ENCODE measurements at places on chromosomes 11 and 22.

DNA sequence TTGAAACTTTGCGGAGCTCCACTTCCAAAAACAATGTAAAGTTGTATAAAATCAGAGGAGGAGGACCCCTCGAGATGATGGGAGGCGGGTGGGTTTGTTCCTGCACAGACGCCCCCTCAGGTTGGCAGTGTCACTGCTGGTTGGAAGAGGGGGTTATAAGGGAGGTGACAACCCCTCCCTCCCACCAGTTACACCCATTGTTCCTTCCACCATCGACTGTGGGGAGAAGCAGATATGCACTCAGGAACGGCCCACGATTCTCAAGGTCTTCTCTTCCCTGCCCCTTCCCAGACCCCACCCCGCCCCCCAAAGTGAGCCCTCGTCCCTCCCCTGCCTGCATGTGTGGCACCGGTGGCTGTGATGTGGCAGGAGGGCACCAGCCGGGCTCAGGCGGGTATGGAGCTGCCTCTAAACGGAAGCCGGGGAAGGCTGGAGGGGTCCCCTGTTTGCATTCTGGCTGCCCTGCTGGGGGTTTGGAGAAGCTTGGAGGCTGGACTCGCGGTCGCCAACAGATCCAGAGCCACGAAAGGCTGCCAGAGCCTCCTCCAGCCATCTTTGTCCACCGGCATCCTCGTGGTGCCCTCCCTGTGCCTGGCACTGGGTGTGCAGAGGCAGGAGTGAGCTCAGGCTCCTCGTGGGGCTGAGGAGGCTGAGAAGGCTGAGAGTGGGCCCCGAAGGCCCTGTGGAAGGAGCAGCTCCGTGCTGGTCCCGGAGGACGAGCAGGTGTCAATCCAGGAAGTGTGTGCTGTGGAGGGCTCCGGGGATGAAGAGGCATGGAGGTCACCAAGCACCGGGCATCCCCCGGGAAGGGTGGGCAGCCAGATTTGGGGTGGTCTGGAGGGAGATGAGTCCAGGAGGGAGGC is 778 bp downstream of the KDELR3 start:
- no peak for DNase-seq

DNA sequence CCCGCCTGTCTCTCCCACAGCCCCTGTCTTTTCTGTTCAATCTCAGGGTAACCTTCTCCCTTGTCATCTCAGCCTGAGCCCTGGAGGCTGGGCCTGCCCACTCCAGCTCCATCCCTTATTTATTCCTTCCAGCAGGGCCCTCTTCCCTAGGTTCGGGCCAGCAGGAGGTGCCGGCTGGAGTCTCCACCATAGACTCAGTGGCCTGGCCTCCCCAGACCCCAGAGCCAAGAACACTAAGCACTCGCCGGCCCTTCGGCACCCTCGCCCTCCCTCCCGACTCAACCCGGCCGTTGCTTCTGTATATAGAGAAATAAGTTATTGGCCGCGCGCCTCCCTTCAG is 1.4 kb upstream of the RAB1B start:
- DNase-seq = no peak

DNA sequence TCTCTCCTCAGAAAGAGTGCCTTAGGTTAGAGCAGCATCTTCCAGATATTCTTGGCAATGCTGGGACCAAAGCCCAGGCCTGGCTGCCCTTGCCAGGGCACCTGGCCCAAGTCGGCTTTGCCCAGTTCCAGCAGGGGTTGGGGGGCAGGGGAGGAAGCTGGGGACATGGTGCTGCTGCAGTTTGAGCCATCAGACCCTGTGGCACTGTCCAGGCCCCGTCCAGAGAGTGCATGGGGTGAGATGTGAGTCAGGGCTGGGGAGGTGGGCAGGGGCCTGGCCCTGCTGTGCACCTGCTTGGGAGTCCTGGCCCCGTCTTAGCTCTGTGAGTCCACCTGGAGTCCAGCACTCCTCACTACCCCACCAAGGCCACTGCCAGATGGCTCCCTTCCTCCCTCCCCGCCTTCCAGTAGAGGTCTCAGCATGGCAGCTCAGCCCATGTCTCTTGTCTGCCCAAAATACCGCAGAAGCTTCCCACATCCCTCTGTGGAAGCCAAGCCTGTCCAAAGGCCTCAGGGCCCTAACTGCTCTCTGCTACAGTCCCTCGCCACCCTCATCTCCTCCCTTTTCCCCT is 16.6 kb downstream of the DERL3 start:
- no peak for DNase-seq

- DNase-seq = no peak
These were observed 577.4 kb upstream of the LUZP2 start for GRCh38 chr11:23919455-23919854.

GRCh38 chr11:118635237-118635591 is 27.8 kb downstream of the PHLDB1 start:
- no peak for DNase-seq

GRCh38 chr11:70145071-70145470 is 58.0 kb upstream of the FADD start:
- DNase-seq = no peak

DNA sequence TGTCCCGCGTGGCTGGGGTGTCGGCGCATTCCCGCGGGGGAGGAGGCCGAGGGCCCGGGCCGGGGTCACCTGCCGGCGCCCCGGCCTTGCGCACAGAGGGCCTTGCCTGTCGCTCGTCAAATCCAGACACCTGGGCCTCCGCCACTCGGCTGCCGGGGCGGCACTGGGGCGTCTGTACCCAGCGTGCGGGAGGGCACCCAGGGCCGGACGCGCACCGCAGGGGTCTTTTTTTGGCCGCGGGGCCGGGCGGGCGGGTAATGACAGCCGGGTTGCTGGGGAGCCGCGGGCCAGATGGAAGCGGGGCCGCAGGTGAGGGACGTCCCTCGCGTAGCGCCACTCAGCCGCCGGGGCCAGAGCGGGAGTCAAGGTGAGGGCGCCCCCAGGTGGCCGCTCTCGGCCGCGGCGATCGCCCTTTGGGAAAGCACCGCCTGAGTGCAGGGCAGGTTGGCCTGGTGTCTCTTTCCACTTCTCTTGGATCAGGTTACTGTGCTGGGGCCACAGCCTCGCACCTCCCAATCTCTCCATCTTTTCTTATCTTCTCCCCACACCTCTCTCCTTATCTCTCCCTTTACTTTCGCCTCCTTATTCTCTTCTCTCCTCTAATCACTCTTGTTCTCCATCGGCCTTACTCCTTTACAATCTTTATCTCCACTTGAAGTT is 3.5 kb downstream of the PHLDB1 start:
- peak; percentile 84 for DNase-seq

GRCh38 chr11:47264521-47264920 is 5.4 kb upstream of the MADD start:
- DNase-seq = no peak

DNA sequence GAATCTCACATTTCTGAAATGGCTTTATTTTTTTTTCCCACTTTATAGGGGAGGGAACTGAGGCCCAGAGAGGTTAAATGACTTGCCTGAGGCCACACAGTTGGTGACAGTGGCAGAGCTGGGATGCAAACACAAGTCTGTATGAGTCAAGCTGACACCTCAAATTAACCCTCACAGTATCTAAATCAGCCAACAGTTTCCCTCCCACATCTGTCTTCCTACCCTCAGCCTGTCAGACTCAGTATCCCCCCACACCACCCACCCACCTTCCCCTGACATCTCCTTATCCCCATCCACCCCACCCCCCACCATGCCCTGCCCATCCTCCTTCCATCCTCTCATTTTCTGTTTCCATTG is 95.2 kb downstream of the TP53I11 start:
- no peak for DNase-seq

GRCh38 chr11:100673063-100673462 is 14.0 kb upstream of the ARHGAP42 start:
- no peak for DNase-seq

- no peak for DNase-seq
These were observed 2.4 kb downstream of the TRIM44 start for GRCh38 chr11:35664977-35665441.

DNA sequence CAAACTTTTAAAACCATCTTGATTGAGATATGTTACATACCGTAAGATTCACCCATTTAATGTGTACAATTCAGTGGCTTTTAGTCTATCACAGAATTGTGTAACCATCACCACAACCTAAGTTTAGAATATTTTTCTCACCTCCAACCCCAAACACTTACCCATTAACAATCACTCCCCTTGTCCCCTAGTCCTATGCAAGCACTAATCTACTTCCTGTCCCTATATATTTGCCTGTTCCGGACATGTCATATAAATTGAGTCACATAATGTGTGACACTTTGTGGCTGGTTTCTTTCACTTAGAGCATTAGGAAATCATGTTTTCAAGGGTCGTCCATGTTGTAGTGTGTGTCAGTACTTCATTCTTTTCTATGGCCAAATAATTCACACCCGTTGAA is 38.8 kb downstream of the RASSF10 start:
- DNase-seq = no peak

- no peak for DNase-seq
These were observed 1307.5 kb downstream of the BRD1 start for GRCh38 chr22:48520207-48520606.

GRCh38 chr11:84993386-84993785 is 633.8 kb downstream of the DLG2 start:
- no peak for DNase-seq

DNA sequence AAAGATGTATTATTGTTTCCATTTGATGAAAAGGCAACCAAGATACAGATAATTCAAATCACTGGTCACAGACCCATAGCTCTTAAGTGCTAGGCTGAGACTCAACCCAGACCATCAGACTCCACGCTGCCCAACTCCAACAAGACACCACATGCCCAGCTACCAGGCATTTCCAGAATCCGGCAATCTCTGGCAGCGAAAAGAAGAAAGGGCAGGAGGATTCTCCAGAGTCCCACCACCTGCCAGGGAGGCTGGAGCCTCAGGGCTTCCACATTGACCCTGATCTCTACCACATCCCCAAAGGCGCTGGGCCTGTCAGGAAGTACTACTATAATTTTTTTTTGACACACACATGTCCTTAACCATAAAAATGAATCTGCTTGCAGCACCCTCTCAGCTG is 61.4 kb upstream of the ARFGAP3 start:
- DNase-seq = no peak

- peak; percentile 7 for DNase-seq
These were observed 886.4 kb downstream of the BRD1 start for GRCh38 chr22:48941033-48941902.

- DNase-seq = no peak
These were observed 6.7 kb upstream of the ANAPC15 start for GRCh38 chr11:72119198-72119597.

GRCh38 chr11:119056421-119056999 is 495 bp downstream of the HYOU1 start:
- peak; percentile 41 for DNase-seq

DNA sequence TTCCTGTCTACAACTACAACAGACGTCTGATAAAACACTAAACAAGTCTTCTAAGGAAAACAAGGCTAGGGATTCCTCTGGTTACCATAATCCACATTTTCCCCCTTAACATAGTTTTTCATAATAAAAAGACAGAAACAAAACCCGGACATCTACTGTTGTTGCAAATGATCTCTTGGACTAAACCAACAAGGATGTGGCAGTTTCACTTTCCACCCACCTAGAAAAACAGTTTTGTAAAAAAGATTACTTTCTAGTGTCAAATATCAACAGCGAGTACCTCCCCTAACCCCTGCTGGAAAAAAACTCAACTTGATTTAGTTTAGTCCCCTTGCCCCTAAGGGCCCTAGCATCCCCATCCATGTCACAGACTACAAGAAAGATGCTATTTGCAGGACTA is 5.4 kb downstream of the GNG3 start:
- DNase-seq = no peak

DNA sequence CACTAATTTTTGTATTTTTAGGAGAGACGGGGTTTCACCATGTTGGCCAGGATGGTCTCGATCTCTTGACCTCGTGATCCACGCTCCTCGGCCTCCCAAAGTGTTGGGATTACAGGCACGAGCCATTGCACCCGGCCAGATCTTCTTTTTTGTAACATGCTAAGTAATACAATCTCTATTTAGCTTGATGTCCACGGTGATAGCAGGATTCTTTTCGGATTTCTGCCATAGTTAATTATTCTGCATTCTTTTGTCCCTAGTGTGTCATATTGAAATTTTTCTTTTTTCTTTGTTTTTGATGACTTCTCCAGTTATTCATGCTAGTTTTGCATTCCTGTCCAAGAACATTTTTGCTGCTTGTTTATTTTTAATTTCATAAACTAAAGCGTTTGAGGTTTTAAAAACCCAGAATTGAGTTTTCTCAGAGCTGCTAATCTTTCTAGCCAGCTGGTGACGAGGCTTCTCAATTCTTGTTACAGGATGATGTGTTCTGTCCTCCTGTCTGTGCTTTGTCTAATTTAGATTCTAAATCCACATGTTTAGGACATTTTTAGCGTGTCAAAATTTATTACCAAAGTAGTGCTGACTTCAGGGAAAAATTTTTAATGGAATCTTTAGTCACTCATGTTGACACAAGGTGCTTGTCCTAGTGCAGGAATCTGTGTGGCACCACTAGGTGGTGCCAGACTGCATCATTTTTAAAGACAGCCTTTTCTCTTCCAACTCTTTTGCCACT is 21.8 kb downstream of the NF2 start:
- DNase-seq = peak; percentile 16

DNA sequence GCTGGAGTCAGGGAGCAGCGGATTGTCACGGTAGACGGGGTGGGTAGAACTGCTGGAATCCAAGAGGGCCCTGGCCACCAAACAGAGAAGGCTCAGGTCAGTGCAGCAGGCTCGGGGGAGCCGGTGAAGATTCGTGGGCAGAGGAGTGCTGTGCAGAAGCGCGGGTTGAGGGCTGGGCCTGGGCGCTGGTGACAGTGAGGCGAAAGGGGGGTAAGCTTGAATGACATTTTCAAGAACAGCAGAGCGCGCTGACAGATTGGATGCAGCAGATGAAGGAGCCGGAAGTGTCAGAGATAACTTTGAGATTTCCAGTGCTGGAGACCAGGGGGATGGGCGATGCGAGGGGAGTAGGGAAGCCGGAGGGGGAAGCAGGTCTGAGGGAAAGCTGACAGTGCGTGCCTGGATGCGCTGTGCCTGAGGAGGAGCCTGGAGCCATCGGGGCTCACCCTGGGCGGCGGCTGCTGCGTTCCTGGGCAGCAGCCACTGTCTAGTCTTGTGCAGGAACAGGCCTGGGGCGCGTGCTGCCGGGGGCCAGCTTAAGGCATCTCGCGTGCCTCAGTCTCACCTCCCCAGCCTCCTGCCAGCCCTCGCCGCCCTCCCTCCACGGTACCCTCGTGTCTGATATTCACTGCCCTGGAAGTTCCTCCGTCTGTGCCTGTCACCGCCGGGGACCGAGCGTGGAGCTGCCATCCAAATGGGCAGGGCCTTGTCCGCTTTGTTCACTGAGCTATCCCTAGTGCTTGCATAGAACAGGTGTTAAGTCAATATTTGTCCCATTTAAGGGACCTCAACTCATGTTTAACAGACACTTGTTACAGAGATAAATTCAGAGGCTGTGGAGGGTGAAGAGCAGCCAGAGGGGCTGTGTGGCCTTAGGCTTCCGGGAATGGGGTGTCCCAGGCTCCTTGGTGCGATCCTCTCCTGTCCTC is 5.2 kb downstream of the GRIK4 start:
- DNase-seq = no peak

- DNase-seq = no peak
These were observed 142.0 kb downstream of the SLC17A6 start for GRCh38 chr11:22479971-22480720.

- no peak for DNase-seq
These were observed 551 bp downstream of the DBX1 start for GRCh38 chr11:20159466-20160381.

GRCh38 chr11:131504199-131504949 is 134.0 kb downstream of the NTM start:
- DNase-seq = no peak

All from naive thymus-derived CD8-positive, alpha-beta T cell (primary cell).